Endothelial cell of umbilical vein (primary cell): ENCODE measurements at places on chromosomes 1 and 21. TPM values are rescaled to one million over a fixed set of nuclear protein-coding genes. Genes with fewer than 3 reads are reported as not detected.

DNA sequence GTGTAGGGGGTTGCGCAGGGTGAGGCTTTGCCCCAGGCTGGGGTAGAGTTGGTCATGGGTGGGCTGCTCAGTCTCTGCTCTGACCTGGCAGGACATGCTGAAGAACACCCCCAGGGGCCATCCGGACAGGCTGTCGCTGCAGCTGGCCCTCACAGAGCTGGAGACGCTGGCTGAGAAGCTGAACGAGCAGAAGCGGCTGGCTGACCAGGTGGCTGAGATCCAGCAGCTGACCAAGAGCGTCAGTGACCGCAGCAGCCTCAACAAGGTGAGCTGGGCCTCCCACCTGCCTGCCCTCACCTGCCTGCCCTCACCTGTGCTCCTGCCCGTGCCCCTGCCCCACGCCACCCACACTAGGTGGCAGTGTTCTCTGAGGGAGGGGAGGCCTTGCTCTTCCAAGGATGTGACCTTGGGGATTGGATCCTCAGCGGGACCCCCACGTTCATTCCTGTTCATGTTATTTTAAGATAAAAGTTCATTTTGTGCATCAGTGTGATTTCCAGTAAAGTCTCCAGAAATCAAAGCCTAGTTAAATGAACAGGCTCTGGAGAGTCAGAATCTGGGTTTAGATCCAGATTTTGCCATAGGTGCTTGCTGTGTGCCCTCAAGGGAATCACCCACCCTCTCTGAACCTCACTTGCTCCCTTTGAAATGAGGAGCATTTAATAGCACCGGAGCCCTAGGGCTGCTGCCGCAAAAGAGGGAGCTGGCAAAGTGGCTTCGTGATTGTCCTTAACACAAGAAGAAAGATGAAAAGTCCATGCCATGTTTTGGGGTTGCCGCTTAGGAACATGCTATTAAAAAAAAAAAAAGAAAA is 87.9 kb downstream of the ARHGEF10L start:
- H3K36me3 ChIP-seq, result no peaks in the 10 kb centered on the region
- no peaks in the 10 kb centered on the region for H3K27me3 ChIP-seq
- H3K4me1 ChIP-seq, result no peaks in the 10 kb centered on the region
- H3K27ac ChIP-seq, result no peak overlapping the region
- H3K4me3 ChIP-seq, result no peak overlapping the region

GRCh38 chr1:34850382-34850781 is 9.2 kb downstream of the SMIM12 start:
- H3K4me3 ChIP-seq, result no peak overlapping the region
- no peak overlapping the region for H3K27ac ChIP-seq
- no peaks in the 10 kb centered on the region for H3K27me3 ChIP-seq

The GREM2 gene
- polyA plus RNA-seq, result not detected in 2 replicates

- no peaks in the 10 kb centered on the region for H3K36me3 ChIP-seq
- DNase-seq, result peak; percentile 52
- peak overlapping the region; percentile 57 for H3K27ac ChIP-seq
- no peak overlapping the region for H3K4me3 ChIP-seq
- peaks cover 26% of the 10 kb centered on the region for H3K4me1 ChIP-seq
Observed at GRCh38 chr1:192702212-192702902, 66.4 kb downstream of the RGS13 start.

DNA sequence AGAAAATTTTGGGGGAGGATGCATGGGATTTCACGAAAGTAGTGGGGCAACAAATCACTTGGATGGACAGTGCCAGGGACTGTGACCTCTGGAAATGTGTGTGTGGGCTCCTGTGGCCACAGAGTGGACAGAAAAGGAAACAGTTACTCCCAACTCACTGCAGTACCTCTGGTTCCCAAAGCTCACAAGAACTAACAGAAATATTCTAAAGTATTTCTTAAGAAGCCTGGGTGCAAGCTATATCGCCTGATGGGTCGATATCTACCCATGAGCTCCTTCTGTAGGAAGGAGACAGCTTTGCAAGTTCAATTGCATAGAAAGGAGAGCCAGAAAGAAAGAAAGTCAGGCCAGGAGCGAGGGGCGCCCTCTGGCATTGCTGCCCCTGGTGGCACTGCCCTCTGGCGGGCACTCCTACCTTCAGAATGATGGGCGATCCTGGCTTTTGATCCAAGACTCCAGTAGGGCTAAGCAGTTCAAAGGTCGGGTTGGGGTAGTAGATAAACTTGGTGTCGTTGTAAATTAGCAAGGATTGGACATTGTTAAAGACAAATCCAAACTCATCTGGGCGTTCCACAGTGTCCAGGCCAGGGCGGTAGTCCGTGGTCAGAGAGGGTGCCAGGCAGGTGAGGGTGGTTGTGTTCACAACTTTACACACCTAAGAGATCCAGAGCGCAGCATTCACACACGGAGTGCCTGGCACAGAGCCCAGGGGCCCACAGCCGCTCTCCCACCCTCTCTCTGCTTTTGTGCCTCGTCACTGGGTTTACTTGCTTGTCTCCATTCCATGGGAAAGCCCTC is 134.7 kb upstream of the CD34 start:
- no peak overlapping the region for H3K4me3 ChIP-seq
- H3K27ac ChIP-seq, result no peak overlapping the region
- DNase-seq, result no peak
- H3K36me3 ChIP-seq, result peaks cover 73% of the 10 kb centered on the region

DNA sequence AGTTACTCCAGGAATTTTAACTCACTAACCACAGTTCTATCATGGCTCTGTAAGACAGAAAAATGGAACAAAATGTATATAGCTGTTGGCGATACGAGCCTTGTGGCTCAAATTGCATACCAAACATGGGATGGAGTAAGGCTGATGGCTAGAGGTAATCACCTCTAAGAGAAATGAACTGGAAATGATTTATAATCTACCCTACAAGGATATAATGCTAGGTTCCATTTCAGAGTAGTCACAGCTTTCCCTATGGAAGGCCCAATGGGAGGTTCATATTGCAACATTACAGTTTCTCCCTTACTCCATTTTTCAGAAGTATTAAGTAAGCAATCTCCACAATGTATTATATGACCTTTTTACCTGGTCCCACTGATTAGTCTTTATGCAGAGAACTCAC is 61.6 kb downstream of the EDEM3 start:
- H3K36me3 ChIP-seq, result peaks cover 4% of the 10 kb centered on the region
- no peak overlapping the region for H3K27ac ChIP-seq
- H3K27me3 ChIP-seq, result no peaks in the 10 kb centered on the region
- DNase-seq, result no peak
- no peak overlapping the region for H3K4me3 ChIP-seq

The FYB2 gene
- polyA plus RNA-seq, result not detected in 2 replicates

DNA sequence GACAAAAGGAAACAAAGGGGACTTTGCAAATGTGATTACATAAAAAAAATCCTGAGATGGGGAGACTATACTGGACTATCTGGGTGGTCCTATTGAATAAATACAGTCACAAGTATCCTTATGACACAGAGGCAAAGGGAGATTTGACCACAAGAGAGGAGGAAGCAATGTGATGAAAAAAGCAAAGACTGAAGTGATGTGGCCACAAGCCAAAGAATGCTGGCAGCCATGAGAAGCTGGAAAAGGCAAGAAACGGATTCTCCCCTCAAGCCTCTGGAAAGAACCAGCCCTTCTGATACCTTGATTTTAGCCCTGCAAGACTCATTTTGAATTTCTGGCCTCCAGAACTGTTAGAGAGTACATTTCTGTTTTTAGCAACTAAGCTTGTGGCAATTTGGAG is 36.4 kb downstream of the OLFML2B start:
- DNase-seq, result no peak
- H3K4me1 ChIP-seq, result no peaks in the 10 kb centered on the region
- no peaks in the 10 kb centered on the region for H3K36me3 ChIP-seq
- H3K27me3 ChIP-seq, result peaks cover 12% of the 10 kb centered on the region
- H3K27ac ChIP-seq, result no peak overlapping the region
- H3K4me3 ChIP-seq, result no peak overlapping the region
